Stimulated activated CD4-positive, alpha-beta T cell treated with anti-CD3 and anti-CD28 coated beads, Interleukin-15, amount 100 ng/mL, for 48 hours (primary cell): ENCODE measurements at places on chromosomes 13 and 19.

DNA sequence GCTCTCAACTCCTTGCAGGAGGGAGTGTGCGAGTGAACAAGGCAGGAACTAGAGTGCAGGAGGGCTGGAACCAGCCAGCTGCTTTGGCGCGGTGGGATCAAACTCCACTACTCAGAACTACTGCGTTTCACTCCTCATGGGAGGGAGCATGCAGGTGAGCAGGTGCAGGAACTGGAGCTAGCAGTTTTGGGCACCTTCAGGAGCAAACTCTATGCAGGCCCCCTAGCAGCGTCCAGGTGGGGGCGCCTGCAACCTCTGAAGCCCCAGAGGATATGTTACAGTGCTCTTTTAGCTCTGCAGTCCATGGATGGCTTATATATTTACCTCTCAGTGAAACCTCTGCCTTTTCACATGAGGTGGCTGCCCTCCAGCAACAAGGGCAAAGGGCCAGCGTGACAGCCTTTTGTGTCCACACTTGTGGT is 1303.4 kb downstream of the PCDH9 start:
- DNase-seq: no peak

- DNase-seq: no peak
Measured at GRCh38 chr19:35056513-35057063, 15.1 kb downstream of the HPN start.

DNA sequence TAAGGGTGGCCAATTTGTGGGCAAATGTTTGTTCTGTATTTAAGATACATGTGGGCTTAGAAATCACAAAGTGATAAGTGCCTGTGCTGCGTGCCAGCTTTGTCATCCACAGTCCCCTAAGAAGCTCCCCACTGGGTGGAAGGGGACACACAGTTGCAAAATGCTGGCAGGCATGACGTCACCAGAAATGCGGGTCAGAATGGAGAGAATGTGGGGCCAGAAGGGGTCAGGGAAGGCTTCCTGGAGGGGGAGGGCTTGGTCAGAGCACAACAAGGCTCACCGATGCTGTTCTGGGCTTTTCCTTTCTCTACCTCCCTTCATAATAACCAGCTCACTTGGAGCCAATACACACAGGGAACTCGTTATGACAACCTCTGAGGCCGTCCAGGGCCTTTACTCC is 207.3 kb downstream of the URI1 start:
- DNase-seq: no peak

DNA sequence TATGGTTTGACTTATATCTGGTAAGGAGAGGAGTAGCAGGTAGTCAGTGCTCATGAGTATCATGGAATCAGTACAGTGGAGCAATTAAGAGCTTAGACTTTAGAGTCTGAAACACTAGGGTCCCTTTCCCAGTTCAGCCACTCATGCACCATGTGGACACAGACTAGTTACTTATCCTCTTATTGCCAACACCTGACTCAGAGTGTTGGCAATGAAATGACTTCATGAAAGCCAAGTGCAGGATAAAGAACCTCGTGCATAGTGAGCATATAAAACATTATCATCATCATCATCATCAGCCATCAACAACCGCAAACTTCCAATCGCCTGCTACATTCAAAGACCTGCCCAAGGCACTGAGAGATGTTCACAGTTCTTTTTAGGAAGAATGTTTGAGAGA is 164.2 kb downstream of the FOXO1 start:
- DNase-seq: no peak

DNA sequence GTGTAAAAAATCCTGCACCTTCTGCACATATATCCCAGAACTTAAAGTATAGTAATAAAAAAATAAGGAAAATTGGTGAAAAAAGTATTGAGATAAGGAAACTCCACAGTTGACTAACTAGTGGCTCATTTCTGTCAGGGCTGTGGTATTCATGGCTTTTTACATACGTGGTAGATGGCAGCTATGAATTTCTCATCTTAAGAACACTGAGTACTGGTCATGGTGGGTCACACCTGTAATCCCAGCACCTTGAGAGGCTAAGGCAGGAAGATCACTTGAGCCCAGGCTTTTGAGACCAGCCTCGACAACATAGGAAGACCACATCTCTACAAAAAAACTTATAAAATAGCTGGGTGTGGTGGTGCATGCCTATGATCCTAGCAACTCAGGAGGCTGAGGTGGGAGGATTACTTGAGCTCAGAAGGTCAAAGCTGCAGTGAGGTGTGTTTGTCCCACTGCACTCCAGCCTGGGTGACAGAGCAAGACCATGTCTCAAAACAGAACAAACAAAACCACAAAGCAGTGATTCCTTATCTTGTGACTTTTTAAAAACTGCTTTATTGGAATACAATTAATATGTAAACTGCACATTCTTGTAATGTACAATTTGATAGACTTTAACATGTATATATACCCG is 16.8 kb downstream of the SLAIN1 start:
- no peak for DNase-seq

GRCh38 chr19:38394488-38394887 is 6.0 kb downstream of the SPRED3 start:
- DNase-seq: peak; percentile 82

DNA sequence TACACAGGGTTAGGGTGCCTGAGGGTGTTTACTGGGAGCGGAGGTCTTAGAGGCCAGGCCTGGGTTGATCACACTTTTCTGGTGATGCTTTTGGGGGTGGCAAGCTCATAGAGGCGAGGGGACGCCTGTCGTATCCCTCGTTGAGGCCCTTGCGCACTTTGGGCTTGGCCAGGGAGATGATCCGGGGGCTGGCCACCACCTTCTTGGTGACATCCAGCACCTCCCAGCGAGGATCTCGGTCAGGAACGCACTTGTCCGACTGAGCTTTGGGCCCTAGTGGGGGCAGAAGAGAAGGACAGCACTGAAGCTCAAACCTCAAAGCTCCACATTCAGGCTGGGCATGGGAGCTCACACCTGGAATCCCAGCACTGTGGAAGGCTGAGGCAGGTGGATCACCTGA is 17.6 kb upstream of the MIER2 start:
- no peak for DNase-seq

DNA sequence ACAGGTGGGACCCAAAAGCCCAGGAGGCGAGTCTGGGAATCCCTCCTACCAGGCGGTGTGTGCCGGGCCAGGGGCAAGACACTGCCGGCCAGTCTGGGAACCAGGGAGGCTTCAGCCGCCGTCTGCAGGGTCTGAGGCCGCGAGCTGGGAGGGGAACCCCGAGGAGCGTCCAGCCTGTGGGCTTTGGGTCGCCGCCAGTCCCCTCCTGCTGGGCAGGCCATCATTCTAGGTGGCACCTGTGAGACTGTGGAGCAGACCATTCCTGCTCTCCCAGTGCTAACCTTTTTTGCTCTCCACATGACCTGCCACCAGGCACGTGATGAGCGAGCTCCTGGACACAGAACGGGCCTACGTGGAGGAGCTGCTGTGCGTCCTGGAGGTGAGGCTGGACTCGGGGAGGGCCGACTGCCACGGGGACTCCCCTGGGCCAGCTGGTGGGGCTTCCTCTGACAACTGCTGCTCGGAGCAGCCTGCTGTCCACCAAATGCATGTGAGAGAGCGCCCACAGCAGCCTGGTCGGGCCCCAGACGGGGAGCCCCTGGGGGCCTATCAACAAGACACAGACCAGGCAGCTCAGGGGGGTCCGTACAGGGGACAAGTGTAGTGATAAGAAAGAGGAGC is 24.6 kb upstream of the F7 start:
- no peak for DNase-seq

DNA sequence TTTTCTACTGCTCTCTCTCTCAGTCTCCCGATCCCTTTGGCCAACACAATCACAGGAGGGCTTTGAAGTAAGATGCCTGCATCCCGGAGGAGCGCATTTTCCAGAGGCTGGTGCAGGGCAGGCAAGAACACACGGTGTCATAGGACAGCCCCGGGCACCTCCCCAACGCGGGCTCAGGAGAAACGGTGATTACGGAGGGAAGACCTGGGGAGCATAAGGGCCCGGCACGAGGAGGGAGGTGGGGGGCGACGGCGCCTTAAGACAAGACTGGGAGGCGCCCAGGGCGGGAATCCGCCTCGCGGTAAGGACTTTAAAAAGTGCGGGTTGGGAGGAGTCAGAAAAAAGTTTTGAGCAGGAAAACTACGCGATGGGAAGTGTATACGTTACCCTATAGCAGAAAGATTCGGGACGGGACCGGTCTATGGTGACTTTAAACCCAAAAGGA is 18.7 kb upstream of the ZNF888 start:
- no peak for DNase-seq

DNA sequence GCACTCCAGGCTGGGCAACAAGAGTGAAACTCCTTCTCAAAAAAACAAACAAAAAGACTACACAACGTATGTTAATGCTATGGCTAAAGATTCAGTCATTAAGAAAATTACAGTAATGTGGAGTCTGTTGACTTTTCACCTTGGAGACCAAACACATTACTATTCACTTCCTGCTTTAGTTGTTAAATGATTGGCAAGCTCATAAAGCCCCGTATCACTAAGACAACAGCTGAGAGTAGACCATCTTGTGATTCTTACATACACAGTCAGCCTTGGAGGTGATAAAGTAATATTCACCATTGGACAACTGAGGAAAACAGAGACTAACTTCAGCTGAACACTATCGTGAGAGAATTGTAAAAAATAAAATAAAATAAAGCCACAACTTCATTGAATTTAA is 86.5 kb downstream of the KCTD12 start:
- no peak for DNase-seq

- no peak for DNase-seq
Measured at GRCh38 chr19:21197590-21198295, 55.9 kb downstream of the ZNF431 start.

DNA sequence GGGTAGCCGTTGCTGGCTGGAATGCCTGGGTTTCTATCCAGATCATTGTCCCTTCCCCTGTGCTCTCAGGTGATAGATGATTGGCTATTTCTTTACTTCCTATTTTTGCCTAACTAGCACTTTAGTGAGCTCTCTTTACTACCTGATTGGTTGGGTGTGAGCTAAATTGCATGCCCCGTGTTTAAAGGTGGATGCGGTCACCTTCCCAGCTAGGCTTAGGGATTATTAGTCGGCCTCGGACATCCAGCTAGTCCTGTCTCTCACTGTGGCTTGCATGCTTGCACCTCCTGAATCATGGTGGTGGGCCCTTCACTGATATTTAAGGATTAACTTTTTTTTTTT is 10.1 kb downstream of the TTYH1 start:
- no peak for DNase-seq

DNA sequence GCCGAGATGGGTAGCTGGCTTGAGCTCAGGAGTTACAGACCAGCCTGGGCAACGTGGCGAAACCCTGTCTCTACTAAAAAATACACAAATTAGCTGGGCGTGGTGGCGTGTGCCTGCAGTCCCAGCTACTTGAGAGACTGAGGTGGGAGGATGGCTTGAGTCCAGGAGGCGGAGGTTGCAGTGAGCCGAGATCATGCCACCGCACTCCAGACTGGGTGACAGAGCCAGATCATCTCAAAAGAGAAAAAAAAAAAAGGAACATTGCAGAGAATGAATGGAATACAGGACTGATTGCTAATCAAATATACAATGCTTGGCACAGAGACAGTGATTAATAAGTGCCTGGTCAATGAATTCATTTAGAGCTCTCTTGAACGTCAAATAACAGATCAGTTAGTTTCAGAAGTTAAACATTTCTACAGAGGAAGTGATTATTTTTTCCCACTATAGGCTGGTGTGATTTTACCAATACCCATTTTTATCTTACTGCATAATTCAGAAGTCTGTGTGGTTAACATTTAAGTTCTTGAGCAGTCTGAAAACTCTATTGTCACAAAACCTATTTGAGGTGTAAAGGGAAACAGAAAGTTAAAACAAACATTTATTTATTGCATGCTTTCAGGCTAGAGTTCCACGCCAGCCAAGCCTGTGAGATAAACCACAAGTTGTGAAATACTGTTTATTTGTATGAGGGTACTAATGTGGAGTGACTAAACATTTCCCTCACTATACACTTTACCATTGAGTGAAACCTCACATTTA is 7.7 kb upstream of the TBC1D4 start:
- no peak for DNase-seq

- no peak for DNase-seq
Measured at GRCh38 chr19:49528211-49528771, 488 bp downstream of the RCN3 start.

- DNase-seq: no peak
Measured at GRCh38 chr19:50952910-50953309, at the start of gene KLK5. TSS of gene KLK5 (minus strand) at chr19:50953038. CDS start at chr19:50952657, 381 bp downstream.

DNA sequence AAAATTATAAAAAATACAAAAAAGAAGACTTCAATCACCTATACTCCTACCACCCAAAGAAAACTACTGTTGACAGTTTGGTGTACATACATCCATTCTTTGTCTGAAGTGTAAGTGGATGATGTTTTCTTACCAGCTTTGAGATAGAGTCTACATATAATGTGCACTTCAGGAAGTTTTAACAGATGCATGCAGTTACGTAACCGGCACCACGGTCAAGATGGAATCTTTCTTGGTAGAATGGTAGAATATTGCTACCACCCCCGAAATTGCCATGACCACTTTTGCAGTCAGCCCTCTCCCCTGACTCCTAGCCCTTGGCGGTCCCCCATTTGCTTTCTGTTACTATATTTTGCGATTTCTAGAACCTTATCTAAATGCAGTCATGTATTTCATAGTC is 1.4 kb downstream of the CUL4A start:
- no peak for DNase-seq

DNA sequence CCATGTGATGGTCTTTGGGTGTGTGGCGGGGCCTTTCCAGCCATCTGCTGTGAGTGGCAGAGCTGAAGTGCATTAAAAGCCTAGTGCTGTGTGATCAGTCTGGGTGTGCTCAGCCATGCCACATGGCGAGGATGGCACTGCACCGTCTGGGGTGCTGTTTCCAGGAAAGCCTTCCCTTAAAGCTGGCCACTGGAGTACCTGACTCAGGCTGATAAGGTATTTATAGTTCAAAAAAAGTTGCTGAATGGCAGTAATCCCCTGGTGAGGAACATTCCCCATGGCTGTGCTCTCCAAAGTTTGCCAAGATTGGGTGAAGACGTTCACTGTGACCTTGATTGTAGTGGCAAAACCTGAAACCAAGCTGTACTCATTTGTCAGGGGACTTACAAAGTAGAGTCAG is 6.0 kb downstream of the GPI start:
- DNase-seq: no peak

GRCh38 chr19:20964798-20965197 is 41.7 kb downstream of the ZNF85 start:
- no peak for DNase-seq

- no peak for DNase-seq
Measured at GRCh38 chr13:79406597-79406908, 498 bp upstream of the RBM26 start.

DNA sequence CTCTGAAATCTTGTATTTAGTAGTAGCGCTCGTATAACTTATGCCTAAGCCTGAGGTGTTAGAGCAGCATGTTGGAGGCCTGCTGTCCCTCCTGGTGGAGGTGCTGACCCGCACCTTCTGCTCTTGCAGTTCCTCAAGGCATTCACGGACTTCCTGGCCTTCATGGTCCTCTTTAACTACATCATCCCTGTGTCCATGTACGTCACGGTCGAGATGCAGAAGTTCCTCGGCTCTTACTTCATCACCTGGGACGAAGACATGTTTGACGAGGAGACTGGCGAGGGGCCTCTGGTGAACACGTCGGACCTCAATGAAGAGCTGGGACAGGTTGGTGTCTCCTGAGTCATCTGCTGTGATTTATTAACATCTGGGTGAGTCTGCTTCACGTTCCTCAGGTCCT is 136.7 kb downstream of the ATP11A start:
- no peak for DNase-seq

GRCh38 chr13:113835461-113836270 is 28.2 kb downstream of the GAS6 start:
- DNase-seq: no peak
